EH (cell line): ENCODE measurements at places on chromosomes 6 and 20.

DNA sequence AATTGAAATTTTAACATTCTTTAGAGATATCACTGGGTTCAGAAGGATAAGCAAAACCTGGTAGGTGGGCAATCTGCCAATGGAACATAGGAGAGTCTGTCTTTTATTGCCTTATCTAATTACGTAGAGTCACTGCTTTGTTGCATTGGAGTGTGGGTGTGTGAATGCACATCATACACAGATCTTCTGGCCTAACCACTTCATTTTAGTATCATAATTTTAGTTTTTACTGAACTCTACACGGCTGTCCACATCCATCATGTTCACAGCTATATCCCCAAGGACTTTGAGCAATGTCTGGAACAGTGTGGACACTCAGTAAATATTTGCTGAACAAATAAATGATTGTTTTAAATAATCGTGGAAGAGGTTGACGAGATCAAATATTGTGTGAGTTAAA is 104.6 kb upstream of the AKIRIN2 start:
- no peak for DNase-seq

GRCh38 chr6:168007592-168008338 is 10.3 kb downstream of the KIF25 start:
- DNase-seq = peak; percentile 98

GRCh38 chr6:86502497-86502896 is 434.8 kb upstream of the HTR1E start:
- DNase-seq = no peak

DNA sequence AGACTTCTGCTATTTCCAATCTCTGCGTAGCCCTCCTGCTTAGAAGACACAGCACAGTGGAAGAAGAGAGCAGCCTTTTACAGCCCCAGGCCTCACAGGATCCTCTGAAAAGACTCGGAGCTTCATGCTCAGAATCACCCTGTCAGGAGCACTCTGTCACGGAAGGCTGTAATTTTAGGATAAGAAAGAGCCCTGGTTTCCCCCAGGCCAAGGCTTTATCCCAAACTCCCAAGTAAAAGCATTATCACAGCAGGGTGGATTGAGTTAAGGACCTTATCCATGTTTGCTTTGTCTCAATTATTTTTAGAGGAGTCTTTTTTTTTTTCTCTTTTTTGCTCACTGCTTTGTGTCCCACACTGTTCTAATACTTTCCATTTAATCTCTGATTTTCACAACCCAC is 39.2 kb downstream of the ANKS1A start:
- DNase-seq = no peak

DNA sequence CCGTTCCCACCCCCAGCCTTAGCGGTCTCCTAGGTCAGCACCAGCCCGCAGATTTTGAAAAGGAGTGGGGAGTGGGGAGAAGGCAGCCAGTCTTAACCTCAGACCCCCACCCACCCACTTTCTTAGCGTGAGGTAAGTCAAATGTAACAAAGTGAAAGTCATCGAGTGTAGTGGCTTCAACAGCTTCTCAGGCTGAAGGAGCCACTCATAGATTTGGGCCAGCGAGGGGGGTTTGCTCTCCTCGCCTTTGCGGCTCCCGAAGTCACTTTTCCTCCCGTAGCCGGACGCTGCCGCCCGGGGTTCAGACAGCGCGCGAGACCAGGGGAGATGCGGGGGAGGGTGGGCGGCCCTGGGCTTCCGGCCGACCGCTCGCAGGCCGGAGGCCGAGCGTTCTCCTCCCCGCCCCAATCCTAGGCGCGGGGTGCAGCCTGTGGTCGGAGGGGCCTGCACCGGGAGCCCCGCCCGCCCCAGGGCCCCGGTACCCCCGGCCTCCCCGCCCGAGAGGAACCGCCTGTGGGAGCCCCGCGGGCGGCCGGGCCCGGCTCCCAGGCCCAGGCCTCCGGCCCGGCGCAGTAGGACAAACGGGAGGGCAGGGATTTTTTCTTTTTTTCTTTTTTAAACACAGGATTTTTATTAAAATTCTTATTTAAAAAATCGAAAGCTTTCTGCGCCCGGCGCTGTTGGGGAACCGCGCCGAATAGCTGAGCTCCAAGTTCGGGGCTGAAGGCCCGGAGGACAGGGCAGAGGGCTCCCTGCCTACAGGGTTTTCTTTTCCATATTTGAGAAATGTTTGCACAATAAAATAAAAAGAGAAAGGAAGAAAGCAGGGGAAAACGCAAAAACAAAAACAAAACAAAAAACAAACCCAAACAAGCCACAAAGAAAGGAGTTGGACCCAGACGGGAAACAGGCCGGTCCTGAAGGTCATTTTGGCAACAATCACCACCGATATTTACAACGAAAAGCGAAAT is 3.2 kb downstream of the NKX2-2 start:
- no peak for DNase-seq

- DNase-seq = no peak
These were observed 134.8 kb upstream of the INSM1 start for GRCh38 chr20:20233041-20233514.

DNA sequence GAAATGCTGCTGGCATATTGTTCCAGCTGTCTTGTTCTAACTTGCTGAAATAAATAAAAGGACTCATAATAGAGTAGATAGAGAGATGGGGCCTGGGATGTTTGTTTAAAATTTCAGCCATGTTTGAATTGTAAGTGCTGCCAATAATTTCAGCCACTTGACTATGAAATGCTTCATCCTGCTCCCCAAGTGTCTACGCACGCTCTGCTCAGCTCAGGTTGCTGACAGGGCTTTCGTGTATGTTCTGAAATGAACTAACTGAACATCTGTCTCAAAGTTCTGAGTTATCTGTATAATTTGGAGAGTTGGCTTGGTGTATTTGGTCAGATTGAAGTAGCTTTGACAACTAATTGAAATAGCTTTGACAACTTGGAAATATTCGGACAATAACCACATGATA is 387.8 kb downstream of the BMP2 start:
- no peak for DNase-seq

DNA sequence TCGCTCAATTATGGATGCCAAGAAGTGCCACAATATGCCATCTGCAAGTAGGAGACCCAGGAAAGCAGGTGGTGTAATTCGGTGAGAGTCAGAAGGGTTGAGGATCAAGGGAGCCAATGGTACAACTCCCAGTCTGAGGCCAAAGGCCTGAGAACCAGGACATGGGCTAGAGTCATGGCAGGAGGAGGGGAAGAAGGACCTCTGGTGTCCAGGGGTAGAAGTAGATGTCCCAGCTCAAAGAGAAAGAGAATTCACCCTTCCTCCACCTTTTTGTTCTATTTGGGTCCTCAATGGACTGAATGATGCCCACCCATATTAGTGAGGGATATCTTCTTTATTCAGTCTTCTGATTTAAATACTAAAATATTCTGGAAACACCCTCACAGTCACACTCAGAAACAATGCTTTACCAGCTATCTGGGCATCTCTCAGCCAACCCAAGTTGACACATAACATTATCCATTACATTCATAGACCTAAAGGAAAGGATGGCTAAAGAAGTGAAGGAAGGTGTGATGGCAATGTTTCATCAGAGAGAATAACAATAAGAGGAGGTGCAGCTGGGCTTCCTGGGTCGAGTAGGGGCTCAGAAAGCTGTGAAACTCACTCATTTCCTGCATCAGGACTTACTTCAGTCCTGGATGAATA is 21.2 kb upstream of the HLA-DQA1 start:
- no peak for DNase-seq

DNA sequence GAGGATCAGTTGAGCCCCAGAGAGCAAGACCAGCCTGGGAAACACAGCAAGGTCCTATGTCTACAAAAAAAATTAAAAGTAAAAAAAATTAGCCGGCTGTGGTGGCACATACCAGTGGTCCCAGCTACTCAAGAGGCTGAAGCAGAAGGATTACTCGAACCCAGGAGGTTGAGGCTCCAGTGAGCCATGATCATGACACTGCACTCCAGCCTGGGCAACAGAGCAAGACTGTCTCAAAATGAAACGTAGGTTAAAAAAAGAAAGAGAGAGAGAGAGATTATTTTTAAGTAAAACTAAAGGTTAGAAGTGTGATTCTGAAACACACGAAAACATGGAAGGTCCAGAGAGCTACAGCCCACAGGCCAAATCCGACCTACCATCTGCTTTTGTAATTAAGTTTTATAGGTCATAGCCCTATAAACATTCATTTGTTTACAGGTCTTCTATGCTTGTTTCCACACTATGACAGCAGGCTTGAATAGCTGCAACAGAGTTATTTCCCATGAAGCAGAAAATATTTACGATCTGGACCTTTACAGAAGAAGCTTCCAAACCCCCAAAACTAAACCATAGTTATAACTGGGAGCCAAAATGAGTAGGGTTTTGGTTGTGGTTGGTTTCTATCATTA is 279.7 kb downstream of the GMDS start:
- DNase-seq = peak; percentile 54

DNA sequence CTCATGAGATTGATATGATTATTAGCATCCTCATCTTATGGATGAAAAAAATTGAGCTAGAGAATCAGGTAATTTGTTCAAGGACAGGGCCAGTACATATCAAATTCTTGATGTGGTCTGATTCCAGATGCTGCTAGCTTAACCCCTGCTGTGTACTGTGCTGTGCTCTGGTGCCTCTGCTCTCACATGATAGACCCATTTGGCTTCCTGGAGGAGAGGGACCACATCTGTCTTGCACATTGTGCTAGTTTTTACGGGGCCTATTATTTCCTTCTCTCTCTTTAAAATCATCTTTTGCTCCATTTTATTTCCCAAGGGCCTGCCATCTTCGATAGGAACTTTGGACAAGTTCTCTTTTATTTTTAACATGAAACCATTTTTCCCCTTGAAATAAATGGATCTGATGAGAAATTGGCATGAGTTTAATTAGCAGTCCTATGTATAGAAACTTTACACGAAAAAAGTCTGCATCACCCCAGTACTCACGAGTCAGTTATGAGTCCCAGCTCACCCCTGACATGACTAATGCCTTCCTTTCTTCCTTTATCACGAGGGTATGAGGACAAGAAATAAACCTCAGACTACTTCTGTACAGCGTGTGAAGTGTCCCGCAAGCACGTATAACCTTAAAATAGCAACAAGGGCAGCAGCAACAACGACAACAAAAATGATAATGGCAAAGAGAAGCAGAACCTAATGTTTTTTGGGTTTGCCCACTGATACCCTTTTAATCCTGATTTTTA is 26.5 kb downstream of the CD109 start:
- DNase-seq = peak; percentile 93

GRCh38 chr6:73560182-73560732 is 39.4 kb upstream of the EEF1A1 start:
- no peak for DNase-seq

DNA sequence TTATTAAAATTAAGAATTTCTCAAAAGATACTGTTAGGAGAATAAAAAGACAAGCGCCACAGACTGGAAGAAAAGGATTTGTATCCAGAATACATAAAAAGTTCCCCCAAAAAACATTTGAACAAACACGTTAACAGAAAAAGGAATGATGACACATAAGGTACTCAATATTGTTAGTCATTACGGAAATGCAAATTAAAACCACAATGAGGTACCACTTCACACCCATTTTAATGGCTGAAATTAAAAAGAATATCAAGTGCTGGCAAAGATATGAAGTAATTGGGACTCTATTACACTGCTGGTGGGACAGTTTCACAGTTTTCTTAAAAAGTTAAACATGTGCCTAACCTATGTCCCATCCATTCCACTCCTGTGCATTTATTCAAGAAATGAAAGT is 51.4 kb downstream of the HECA start:
- DNase-seq = no peak

GRCh38 chr6:103719545-103719944 is 1140.2 kb downstream of the HACE1 start:
- DNase-seq = no peak

GRCh38 chr6:46042355-46042999 is 26.8 kb upstream of the CLIC5 start:
- peak; percentile 47 for DNase-seq

GRCh38 chr6:135283926-135284325 is 102.8 kb downstream of the MYB start:
- DNase-seq = no peak

DNA sequence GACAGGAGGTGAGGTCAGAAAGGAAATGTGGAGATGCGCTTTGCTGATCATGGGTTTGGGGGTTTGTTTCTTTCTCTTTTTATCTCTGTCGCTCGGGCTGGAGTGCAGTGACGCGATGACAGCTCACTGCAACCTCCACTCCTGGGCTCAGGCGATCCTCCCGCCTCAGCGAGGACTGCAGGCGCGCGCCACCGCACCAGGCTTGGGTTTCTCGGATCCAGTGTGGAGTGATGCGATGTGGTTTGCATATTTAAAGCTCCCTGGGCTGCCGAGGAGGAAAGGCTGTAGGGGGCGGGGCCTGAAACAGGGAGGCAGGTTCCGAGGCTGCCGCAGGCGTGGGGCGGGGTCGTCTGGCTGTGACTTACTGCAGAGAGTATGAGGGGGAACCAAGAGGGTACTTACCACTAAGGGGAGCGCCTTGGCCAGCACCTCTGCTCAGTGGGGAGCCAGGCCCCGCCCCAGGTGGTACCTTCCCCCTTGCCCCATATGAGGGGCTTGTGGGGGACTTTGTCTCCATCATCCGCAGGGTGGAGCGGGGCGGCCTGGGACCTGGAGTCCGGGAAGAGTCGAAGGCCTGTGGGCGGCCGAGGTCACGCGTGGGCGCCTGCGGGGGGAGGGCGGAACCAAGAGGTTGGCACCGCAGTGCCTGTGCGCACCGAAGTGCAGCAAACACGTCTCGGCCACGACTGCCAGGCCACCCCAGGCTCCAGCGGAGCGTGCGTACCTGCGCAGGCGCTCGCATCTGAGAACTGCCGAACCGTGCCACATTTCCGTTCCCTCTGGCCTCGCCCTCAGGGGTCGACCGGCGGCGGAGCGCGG is 12.7 kb upstream of the BAK1 start:
- no peak for DNase-seq

- no peak for DNase-seq
These were observed 196.1 kb downstream of the LRFN2 start for GRCh38 chr6:40391086-40391485.

DNA sequence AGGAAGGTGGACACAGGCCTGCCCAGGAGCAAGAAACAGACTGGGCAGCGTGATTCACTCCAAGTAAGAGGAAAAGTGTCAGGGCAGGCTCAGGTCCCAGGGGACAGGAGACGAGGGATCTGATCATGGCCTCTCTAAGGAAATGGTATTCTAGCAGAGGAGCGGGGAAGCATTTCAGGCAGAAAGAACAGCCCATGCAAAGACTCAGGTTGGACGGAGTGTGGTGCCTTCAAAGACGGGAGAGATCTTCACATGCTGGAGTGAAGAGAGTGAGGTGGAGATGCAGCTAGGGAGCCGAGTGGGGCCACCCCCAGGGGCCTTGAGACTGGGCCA is 161.1 kb downstream of the SYCP2 start:
- no peak for DNase-seq

DNA sequence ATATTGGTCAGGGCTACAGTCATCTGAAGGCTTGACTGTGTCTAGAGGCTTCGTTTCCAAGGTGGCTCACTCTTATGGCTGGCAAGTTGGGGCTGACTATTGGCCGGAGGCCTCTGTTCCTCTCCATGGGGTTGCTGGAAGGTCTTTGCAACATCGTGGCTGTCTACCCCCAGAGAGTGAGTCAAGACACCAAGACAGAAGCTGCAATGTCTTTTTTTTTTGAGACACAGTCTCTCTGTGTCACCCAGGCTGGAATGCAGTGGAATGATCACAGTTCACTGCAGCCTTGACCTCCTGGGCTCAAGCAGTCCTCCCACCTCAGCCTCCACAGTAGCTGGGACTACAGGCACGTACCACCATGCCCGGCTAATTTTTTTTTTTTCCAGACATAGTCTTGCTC is 29.4 kb upstream of the KIF3B start:
- DNase-seq = peak; percentile 27
